GM23338 (cell line): ENCODE measurements at places on chromosomes 12 and 14. TPM values are rescaled to one million over a fixed set of nuclear protein-coding genes. Genes with fewer than 3 reads are reported as not detected.
A peak's percentile ranks its signal among the peaks of the same experiment; 100 is the strongest.

The DDX55 gene
- 39.8 and 59.2 TPM in 2 replicates for total RNA-seq

The NR4A1 gene
- 13.4 and 19.1 TPM in 2 replicates for total RNA-seq

The MNAT1 gene
- total RNA-seq: 51.6 and 75.3 TPM in 2 replicates

DNA sequence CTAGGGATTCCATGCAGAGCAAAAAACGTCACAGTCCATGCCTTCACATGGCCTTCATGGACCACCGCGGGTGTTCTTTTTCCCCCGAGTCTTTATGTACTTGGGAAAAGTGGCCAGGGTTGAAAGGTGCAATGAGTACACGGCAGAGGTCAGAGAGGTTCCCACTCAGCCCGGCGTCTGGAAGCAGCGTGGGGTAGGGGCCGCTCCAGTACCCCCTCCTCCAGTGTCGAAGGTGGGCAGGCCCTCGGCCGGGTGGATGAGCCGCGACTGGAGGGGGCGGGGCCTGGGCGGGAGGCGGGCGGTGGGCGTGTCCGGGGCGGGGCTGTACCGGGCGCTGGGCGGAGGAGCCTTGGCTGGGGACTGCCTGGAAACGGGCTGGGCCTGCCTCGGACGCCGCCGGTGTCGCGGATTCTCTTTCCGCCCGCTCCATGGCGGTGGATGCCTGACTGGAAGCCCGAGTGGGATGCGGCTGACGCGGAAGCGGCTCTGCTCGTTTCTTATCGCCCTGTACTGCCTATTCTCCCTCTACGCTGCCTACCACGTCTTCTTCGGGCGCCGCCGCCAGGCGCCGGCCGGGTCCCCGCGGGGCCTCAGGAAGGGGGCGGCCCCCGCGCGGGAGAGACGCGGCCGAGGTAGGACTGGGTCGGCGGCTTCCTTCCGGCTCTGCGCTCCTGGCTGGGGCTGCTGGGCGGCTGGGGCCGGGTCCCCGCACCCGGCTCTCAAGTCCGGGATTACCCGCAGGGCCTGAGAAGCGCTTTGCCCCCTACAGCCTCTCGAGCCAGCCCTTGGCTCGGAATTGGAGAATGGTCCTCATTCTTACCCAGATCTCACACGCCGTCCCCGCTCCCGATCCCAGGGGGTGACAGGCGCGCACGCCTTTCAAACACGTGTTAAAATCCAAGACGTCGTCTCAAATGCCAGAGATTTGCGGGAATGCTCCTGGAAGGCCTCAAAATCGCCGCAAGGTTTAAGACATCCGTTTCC, at the start of gene RXYLT1:
Gene RXYLT1 (plus strand): TSS at position 412 of the 984 bp plus-strand sequence. CDS start 52 bp downstream, at position 464.
- 0 out of 2 replicates have a peak, but pooled peaks cover 8% of the 10 kb centered on the region for H3K36me3 ChIP-seq
- DNase-seq: peak; percentile 82
- H3K27ac ChIP-seq: peak within 1 kb of the TSS; percentile 35
- H3K4me3 ChIP-seq: peak within 1 kb of the TSS; percentile 75
- H3K27me3 ChIP-seq: no peaks in the 10 kb centered on the region

GRCh38 chr14:99382071-99382470, 98.6 kb downstream of the SETD3 start:
- H3K4me1 ChIP-seq: peaks cover 14% of the 10 kb centered on the region; the same call in 1 of the 2 replicates
- DNase-seq: no peak
- H3K4me3 ChIP-seq: no peak overlapping the region
- H3K36me3 ChIP-seq: 0 out of 2 replicates have a peak, but pooled peaks cover 3% of the 10 kb centered on the region

- H3K4me1 ChIP-seq: no peaks in the 10 kb centered on the region
- H3K36me3 ChIP-seq: no peaks in the 10 kb centered on the region
- no peaks in the 10 kb centered on the region for H3K27me3 ChIP-seq
- no peak overlapping the region for H3K4me3 ChIP-seq
- DNase-seq: no peak
- no peak overlapping the region for H3K27ac ChIP-seq
These were observed 1.1 kb downstream of the FAM90A1 start for GRCh38 chr12:8226355-8226754.

DNA sequence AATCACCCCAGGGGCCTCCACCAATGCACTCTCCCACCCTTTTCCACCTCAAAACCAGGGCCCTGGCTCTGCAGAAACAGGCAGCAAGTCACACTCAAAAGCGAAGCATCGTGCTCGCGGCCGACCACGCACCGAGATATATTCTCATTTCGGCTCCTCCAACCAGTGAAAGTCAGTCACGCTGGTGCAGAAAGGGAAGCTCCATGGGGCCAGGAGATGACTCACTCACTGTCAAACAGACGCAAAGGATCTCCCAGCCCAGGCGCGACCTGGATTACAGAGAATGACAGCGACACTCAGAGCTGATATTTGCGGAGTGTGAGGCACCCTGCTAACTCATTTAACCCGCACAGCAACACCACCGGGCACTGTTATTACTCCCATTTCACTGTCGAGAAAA, 173.6 kb downstream of the CALM1 start:
- no peaks in the 10 kb centered on the region for H3K27me3 ChIP-seq
- H3K36me3 ChIP-seq: no peaks in the 10 kb centered on the region
- no peak for DNase-seq
- peaks cover 12% of the 10 kb centered on the region for H3K4me1 ChIP-seq
- H3K4me3 ChIP-seq: no peak overlapping the region

DNA sequence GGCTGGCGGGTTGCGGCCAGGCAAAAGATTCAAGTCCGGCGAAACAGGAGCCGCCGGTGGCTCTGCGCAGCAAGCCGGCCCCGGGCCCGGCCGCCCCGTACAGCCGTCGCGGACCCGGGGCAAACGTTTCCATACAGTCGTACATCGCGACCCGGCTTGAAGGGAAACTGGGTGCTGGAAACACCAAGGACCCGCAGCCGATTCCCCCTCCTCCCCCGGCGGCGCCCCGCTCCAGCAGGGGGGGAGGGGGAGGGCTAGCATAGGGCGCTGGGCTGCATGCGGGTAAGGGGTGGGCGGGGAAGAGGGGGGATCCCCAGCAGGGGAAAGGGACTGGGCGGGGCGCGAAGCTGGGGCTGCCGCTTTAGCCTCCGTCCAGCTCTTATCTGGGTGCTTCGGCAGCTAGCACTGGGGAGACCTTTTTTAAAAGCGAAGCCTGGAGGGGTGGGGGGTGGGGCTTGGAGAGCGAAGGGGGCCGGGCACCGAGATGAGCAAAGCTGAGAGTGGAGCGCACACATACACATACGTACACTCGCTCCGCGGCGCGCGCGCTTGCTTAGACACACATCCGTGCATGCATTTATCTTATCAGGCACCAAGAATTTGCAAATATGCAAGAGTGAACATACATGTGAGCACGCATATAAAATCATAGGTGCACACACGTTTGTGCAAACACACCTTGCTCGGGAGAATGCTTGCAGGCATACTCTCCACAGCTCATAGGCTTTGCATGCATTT, 11.9 kb downstream of the RARG start:
- DNase-seq: peak; percentile 80
- H3K27me3 ChIP-seq: peaks cover 15% of the 10 kb centered on the region
- 0 out of 2 replicates have a peak overlapping the region, but pooled peaks have one; percentile 33 for H3K27ac ChIP-seq
- H3K4me3 ChIP-seq: peak overlapping the region; percentile 95
- H3K4me1 ChIP-seq: peaks cover 63% of the 10 kb centered on the region

DNA sequence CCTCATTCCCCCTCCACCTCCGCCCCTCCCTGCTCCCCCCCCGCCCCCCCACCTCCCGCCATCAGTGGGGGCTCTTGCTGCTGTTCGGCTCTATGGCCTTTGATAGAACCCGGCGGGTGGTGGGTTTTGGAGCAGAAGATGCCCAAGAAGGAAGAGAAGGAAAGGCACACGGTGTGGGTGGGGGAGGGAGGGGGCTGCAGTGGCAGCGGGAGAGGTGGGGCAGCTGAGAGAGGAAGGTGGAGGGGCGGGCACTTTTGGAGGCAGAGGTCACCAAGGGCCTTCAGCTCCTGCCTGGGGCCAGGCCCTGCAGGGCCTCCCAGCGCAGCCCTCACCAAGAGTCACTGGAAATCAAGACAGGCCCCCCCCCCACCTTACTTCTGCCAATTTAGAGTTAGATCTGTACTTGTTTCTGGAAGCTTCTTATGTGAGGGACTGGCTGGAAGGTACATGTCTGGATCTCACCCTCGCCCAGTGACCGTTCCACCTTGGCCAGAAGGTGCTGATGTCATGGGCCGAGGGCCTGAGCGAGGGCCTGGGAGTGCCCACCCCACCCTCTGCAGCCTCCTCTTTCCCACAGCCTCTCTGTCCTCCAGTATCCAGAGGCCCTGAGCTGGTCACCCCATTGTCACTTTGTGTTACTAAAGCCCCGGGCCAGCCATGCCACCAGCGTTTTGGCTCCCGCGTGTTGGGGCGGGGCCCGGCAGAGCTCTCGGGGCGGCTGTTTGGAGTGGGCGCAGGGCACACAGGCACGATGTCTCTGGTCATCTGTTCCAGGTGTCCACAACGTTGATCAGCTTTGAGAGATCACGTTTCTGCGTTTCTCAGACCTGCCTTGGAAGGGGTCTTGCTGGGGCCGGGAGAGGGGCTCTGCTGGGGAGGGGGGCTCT, 153.9 kb downstream of the KIF26A start:
- H3K4me1 ChIP-seq: peaks cover 23% of the 10 kb centered on the region
- no peak for DNase-seq
- no peaks in the 10 kb centered on the region for H3K27me3 ChIP-seq
- no peaks in the 10 kb centered on the region for H3K36me3 ChIP-seq

GRCh38 chr14:95533822-95534221, 1.0 kb upstream of the GLRX5 start:
- H3K4me1 ChIP-seq: peaks cover 30% of the 10 kb centered on the region
- H3K27me3 ChIP-seq: no peaks in the 10 kb centered on the region
- DNase-seq: peak; percentile 23
- H3K36me3 ChIP-seq: 0 out of 2 replicates have a peak, but pooled peaks cover 12% of the 10 kb centered on the region
- H3K27ac ChIP-seq: peak overlapping the region; percentile 52

DNA sequence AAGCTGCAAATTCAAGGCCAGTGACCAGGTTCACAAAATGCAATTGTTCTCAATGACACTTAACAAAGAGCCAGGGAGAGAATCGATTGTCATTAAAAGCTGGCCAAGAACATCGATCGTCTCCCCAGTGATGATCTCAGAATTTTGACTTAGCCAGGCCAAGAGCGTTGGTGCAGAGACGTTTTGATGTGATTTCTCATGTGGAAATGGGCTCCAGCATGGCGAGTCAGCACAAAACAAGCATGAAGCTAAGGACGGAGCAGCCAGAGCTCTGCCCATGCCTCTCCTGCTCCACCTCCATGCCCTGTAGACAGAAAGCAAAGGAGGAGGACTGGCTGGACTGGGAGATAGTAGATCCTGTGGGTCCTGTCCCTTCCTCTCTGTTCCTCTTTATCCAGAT, 270.8 kb downstream of the FOXN3 start:
- no peak overlapping the region for H3K4me3 ChIP-seq
- H3K4me1 ChIP-seq: no peaks in the 10 kb centered on the region
- H3K36me3 ChIP-seq: no peaks in the 10 kb centered on the region
- DNase-seq: no peak
- no peaks in the 10 kb centered on the region for H3K27me3 ChIP-seq

- peak; percentile 67 for DNase-seq
- peaks cover 41% of the 10 kb centered on the region for H3K4me1 ChIP-seq
- H3K36me3 ChIP-seq: no peaks in the 10 kb centered on the region
- no peak overlapping the region for H3K27ac ChIP-seq
- peak overlapping the region; percentile 50 for H3K4me3 ChIP-seq
These were observed 114.0 kb downstream of the PRMT8 start for GRCh38 chr12:3604748-3605586.
